Stimulated activated memory B cell treated with anti-CD40 and anti-IgM and Interleukin-4, amounts not matched to agents 10 μg/mL and 1 μg/mL and 100 μg/mL, for 72 hours (primary cell): ENCODE measurements at places on chromosomes 2 and 18.
A peak's percentile ranks its signal among the peaks of the same experiment; 100 is the strongest.

DNA sequence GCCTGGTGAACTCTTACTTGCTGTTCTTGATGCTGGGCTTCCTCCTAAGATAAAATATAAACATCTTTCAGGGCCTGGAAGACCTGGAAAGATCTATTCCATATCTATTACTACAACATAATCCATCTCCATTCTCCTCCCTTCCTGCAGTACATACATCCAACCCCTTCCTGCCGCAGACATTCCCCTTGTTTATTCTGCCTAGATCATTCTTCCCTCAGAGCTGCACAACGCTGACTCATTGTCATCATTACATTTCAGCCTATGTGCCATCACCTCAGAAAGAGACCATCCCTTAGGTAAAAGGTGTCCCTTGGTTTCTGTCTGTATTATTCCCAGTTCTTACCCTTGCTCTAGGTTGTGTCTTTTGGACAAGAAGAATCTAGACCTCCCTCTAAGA, 2.5 kb upstream of the CDH7 start:
- ATAC-seq, result no peak

- ATAC-seq, result no peak
These were observed 95.8 kb downstream of the SPP2 start for GRCh38 chr2:234146087-234146826.

GRCh38 chr2:165453561-165454094, 15.9 kb upstream of the CSRNP3 start:
- no peak for ATAC-seq

DNA sequence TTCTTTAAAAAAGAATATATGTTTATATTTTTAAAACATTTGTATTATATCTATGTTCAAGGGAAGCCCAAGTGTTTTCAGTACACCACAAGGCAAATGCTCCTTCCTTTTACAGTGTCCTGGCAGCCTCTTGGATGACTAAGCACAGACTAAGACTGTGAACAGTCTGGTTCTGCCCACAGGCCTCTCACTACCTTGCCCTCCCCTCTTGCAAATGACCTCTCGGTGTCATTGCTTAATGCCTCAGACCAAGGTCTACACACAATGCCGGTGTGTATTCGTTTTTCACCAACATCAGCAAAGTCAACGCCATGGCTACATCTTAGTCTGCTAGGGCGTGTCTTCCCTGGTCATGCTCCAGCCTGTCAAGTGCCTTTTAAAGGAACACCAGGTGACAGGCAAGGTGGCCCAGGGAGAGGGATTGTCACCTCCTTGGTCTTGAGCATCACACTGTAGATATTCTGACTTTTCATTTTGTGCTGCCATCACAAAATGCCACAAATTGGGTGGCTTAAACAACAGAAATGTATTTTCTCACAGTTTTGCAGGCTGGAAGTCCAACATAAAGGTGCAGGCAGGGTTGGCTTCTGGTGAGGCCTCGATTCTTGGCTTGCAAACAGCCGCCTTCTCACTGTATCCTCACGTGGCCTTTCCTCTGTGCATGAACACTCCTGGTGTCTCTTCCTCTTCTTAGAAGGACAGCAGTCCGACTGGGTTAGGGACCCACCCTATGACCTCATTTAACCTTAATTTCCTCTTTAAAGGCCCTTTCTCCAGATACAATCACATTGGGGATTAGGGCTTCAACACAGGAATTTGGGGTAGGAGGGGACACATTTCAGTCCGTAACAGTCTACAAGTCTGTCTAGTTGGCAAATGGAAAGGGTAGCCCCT, 266.5 kb downstream of the KLHL29 start:
- ATAC-seq, result no peak

GRCh38 chr2:127860130-127860529, 2.2 kb upstream of the POLR2D start:
- no peak for ATAC-seq

- no peak for ATAC-seq
These were observed 60.7 kb upstream of the GATA6 start for GRCh38 chr18:22108674-22109073.

DNA sequence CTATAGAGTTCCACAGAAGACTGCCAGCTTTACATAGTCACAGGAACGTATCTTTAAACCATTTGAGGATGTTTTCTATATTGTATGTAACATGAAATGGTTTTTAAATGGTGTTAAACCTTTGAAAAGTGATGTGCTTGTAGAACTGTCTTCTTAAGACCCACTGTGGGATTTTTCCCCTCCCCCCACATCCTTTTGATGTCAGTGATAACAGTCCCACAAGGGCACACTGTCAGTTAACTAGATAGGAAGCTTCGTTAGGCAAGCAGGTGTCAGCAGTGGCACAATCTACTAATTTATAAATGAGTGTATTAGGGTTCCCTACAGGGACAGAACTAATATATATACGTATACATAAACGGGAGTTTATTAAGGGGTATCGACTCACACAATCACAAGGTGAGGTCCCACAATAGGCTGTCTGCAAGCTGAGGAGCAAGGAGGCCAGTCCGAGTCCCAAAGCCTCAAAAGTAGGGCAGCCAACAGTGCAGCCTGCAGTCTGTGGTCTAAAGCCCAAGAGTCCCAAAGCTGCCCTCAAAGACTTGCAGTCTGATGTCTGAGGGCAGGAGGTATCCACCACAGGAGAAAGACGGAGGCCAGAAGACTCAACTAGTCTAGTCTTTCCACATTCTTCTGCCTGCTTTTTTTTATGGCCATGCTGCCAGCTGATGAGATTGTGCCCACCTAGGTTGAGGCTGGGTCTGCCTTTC, 23.8 kb upstream of the HNRNPLL start:
- ATAC-seq, result no peak

DNA sequence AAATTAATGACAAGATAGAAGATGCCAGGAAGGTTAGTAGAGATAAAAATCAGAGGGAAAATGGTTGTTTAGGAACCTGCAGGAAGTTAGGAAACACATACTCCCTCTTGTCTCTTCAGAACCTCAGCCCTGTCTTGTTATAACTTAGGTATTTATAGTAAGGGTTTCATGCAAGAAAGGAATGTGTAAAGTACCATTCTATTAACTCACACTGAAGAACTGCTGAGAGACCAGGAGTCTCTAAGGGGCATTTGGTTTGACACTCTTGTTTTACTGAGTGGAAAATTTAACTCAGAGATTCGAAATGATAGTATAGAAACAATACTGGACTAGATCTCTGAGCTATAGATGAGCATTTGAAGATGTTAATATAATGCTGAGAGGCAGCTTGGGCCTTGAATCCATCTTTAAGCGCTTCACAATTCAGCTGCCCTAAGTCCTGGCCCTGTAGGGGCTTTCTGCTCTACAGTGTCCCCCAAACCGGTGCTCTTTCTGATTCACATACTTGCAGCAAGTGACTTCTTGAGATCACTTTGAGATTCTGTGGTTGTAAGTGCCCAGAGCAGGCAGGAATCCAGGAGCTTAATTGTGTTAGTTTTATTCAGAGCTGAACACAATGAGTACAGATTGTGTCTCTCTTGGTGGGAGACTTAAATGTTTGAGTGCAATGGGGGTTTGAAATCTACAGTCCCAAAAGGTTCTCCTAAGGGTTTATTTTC, 235.0 kb upstream of the RGPD4 start:
- no peak for ATAC-seq

DNA sequence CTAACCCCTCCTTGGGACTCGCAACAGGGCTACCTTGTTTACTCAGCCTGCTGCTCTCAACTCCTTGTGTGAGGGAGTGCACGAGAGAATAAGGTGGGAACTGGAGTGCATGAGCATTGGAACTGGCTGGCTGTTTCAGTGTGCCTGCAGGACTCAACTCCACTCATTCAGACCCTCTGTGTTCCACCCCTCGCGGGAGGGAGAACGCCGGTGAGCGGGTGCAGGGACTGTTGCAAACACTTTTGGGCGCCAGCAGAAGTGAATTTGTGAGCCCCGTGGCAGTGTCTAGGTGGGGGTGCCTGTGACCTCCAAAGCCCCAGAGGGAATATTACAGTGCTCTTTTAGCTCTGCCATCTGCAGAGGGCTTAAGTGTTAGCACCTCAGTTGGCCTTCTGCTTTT, 1978.3 kb upstream of the PIK3C3 start:
- ATAC-seq, result no peak

DNA sequence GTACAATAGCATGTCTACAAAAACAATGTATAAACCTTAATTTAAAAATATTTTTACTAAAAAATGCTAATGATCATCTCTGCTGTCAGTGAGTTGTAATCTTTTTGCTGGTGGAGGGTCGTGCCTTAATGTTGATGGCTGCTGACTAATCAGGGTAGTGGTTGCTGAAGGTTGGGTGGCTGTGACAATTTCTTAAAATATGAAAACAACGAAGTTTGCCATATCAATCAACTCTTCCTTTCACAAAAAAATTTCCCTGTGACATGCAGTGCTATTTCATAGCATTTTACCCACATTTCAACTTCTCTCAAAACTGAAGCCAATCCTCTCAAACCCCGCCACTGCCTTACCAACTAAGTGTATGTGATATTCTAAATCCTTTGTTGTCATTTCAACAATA, 112.4 kb downstream of the OLA1 start:
- no peak for ATAC-seq

- no peak for ATAC-seq
These were observed 2.8 kb upstream of the PRKCE start for GRCh38 chr2:45648636-45649035.

DNA sequence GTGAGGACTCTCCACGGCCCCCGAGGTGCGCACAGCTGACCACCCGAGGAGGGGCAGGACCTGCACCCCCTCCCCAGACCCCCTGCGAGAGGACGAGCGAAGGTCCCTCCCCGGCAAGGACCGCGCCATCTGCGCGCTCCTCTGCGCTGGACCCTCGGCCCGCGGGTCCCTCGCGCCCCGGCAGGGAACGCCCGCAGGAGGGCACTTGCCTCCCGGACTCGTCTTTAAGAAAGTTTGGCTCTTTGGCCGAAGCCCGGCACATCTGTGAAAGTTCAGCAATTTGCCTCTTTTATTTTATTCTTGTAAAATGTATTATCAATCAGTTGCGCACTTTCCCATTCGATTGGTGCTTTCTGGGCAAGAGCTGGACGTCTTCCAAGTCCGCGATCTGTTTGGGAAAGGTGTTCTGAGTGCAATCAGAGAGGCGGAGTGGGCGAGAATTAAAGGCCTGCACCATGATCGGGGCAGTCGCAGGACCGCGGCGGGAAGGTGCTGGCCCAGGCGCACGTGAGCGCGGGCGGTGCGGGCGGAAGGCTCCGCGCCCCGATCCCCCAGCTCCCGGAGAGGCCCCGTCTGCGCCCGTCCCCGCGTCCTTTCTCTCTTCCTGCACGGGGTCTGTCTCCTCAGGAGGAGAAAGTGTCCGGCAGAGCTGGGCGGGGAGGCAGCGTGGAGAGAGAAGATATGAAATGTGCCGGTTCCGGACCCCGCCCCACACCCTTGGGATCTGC, 1.6 kb upstream of the ALKAL2 start:
- no peak for ATAC-seq

- ATAC-seq, result no peak
These were observed 38.5 kb upstream of the ODC1 start for GRCh38 chr2:10486601-10487079.

DNA sequence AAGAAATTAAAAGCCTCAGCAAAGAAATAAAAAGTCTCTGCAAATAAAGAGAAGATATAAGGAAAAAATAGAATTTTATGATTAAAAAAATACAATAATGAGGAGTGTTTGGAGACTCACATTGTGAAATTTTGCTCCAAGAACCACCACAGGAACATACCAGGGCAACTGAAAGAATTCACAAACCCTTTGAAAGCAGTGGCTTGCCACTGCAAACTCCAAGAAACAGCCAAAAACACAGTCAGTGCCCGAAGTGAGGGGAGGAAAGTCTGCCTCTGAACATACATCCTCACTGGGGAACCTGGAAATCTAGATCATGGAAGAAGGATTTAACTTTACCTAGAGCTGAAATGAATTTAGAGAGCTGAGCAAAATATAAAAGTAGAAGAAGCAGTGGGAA, 33.1 kb downstream of the EVA1A start:
- no peak for ATAC-seq

- no peak for ATAC-seq
These were observed 163.4 kb upstream of the LRP1B start for GRCh38 chr2:142294225-142294624.

DNA sequence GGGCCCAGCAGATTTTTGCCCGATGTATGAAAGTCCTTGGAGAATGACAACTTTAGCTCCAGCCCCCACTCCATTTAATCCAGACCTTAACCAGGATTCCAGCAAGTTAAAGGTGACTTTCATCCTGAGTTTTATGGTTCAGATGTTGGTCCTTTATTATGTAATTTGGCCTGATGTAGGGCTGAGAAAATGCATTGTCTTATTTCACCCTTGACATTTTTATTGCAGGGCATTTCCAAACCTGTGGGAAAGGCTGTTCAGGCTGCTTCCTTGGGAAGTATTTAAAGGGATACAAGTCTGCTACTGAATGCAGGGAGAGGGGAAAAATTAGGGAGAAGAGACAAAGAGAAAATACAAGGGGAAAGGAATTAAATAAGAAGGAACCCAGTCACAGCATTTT, 48.8 kb downstream of the ASB1 start:
- ATAC-seq, result no peak

- peak; percentile 56 for ATAC-seq
These were observed 25.9 kb downstream of the CD8A start for GRCh38 chr2:86764661-86765309.

DNA sequence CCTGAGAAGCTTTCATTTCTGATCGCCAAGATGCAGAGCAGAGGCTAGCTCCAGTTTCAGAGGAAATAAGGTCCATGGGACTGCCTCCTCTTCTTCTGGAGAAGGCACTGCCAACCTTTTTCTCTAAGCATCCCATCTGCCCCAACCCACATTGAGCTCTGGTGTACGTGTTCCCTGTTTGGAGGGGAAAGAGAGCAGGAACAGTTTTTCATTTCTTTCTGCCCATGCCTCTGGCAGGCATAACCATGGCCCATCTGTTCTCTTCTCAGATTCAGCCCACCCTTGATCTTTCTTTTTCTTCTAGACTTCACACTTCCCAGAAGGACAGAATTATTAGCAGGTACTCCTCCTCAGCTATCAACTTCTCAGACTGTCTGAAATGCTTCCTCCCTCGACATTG, 1110.3 kb upstream of the KLHL29 start:
- no peak for ATAC-seq

DNA sequence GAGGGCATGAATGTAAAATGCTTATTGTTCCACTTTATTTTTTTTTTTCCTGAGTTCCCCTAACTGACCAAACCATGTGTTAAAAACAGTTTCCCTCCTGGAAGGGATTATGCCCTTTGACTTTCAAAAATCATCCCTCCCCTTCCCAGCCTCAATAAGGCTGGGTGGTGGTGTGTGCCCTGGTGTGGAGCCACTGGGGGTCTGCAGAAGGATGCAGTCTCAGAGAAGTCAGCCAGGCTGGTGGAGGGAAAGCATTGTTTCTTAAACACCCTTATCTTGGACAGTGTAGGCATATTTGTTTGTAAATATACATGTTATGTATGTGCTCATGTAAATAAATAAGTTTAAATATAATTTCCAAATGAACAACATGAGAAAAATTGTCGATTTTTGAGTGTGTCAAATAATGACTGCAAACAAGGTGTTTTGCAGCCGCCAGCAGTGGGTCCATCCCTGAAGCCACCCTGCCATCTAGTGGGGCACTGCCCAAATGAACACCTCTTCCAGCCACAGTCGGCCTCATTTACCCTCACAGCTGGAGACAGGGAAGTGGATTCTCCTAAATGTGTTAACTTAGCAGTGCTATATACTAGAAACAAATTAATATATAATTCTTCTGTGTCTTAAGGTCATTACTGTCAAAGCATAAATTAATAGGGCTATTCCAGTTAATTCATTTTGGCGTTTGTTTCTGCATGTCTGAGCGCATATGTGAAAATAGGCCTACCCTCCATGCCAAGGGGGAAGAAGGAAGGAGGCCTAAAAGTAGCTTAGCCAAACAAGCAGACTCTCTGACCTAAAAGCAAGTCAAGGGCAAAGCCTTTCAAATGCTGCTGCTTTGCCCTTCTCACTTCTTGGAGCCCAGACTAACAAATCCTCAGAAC, 209.6 kb upstream of the PIK3C3 start:
- peak; percentile 62 for ATAC-seq
